ENCODE measurements at places on chromosomes 1 and 21.

DNA sequence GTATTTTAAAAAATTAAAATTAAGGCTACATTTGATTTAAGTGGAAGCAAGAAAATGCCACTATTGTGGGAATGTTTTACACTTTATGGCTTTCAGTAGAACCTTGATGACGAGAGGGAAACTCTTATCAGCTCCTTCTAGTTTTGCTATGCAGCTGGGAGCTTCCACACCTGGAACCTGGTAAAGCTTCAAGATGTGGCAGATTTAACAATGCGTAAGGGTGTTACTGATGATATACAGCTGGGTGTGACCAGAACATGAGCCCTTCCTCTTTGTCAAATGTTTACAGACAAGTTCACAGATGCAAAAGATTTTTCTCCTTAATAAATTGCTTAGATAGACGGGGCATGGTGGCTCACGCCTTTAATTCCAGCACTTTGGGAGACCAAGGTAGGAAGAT is 20.3 kb downstream of the TTC13 start:
- DNase-seq = no peak

- no peak for DNase-seq
Observed at GRCh38 chr1:230399321-230400006, 26.7 kb downstream of the PGBD5 start.

DNA sequence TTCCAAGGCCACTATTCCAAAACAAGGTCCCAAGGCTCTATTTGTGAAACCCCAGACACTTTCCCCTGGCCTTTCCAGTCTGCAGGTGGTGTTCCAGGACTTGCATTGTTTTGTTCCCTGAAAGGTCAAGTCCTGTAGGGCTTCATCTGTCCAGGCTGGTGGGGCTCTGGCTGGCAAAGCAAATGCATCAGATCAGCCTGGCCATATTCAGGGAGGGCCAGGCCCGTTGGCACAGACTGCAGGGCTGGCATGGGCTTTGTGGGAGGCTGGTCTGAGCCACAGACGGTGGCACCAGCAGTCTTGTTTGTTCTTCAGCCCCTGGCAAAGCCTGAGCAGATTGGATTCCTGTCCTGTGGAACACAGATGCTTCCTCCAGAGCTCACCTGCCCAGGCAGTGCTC is 93.0 kb downstream of the SPATA46 start:
- no peak for DNase-seq

DNA sequence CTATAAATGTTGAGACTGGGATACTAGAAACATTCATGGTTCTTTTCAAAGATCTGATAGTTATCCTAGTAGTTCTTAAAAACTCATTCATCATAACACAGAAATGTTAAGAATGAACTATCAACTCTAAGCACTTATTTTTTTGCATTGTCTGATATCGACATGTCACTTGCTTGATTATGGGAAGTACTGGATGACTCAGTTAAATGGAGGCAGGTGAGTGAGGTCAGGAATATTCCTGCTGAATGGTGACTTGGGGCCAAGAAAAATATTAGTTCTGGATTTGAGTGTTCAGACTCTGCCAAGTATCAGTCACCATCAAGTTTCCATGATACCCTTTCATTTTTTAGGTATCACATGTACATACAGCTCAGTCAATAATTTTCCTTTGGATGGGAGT is 63.6 kb downstream of the NEK7 start:
- no peak for DNase-seq

DNA sequence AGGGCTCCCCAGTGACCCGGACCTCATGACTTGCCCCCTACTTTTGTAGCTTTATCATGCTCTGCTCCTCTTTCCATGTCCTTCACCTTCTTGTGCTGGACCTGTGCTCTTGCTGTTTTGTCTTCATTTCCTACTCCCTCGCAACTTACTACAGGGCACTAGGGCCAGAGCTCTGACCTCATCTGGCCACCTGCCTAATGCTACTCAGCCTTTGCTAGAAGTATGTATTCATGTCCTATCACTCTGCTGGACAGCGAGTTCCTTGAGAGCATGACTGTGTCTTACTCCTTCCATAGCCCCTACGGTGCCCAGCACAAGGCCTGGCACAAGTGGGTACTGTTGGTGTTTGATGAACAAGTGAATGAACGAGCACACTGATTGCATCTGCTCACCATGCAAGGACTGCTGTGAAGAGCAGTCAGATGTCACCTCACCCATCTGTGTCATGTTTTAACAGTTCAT is 1.9 kb downstream of the MTFR1L start:
- no peak for DNase-seq

- no peak for DNase-seq
Observed at GRCh38 chr1:33036051-33036525, 595 bp downstream of the AK2 start.

- DNase-seq = no peak
Observed at GRCh38 chr1:54956726-54957125, 23.7 kb upstream of the TMEM61 start.

DNA sequence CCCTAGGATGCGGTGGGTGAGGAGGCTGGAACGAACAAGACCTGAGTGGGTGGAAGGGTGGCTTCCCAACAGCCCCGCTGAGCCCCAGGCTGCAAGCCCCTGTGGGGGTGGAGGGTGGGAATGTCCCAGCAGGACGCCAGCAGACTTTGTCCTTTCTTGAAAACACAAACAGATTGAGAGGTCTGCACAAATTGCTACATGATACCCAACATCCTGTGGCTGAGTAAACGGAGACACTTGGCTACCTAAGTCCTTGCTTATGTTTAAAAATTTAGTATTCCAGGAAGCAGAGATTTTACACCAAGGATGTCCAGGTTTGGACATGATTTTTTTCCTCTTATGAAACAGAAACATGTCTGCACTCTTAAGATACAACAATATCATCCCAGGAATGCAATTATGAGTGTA is 11.8 kb upstream of the F3 start:
- no peak for DNase-seq

DNA sequence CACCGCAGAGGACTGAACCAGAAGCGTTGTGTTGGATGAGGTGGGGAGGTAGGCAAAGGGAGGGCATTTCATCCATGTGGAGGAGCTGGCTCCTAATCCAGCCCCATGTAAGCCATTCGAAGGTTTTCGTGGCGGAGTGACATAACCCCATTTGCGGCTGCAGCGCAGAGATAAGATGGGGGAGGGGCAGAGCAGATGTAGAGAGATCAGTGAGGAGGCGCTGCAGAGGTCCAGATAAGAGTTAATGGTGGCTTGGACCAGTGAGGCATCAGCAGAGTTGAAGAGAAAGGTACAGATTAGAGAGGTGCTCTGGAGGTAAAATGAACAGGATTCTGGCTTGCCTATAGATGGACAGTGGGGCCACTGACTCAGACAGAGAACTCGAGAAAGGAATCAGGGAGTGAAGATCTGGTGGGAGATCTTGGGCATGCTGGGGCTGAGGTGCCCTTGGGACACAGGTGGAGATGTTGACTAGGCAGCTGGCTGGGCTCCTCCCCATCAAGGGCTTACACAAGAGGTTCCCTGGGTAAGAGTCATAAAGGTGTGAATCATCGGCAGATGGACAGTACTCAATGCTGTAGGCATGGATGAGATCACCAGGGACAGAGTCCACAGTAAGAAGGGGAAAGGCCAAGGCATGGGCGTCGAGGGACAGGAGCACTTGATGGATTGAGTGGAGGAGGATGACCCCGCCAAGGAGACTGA is 7.8 kb upstream of the PTPRF start:
- peak; percentile 91 for DNase-seq

- DNase-seq = no peak
Observed at GRCh38 chr1:168607872-168608428, 31.5 kb downstream of the XCL1 start.

GRCh38 chr1:163130225-163130856 is 61.2 kb downstream of the RGS4 start:
- no peak for DNase-seq

DNA sequence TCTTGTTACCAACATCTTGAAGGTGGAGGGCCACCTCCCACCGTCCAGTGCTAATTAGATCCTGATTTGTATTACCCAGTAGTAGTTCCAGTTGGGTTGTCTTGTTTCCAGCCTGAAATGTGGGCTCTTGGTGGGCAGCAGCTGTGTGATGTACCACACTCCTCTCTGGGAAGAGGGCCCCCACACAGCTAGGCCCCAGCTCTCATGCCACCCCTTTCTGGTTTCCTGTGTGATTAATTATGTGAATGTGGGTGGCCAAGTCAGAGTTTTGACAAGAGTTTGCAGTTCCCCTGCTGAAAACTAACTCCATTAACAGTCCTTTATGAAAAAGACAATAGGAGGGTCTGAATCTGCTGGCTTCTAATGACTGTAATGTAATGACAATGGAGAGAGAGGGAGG is 3.8 kb downstream of the HMGB4 start:
- no peak for DNase-seq

GRCh38 chr1:7374563-7375160 is 396.4 kb upstream of the VAMP3 start:
- DNase-seq = no peak

DNA sequence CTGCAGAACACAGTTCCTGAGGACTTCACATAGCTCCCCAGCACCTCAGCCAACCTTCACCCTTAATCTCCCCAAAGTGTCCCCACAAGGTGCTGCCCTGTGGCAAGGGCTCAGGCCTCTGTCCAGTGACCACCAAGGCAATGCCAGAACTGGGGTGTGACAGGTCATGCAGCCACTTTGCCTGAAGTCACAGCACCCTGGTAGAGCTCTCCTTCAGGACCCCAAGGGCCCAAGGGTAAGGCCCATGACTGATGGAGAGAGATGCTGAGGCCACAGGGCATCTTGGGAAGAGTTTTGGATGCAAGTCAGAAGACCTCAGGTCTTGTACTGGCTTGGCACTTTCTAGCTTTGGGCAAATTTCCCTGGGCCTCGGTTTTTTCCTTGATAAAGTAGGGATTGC is 783 bp upstream of the FCMR start:
- DNase-seq = no peak

DNA sequence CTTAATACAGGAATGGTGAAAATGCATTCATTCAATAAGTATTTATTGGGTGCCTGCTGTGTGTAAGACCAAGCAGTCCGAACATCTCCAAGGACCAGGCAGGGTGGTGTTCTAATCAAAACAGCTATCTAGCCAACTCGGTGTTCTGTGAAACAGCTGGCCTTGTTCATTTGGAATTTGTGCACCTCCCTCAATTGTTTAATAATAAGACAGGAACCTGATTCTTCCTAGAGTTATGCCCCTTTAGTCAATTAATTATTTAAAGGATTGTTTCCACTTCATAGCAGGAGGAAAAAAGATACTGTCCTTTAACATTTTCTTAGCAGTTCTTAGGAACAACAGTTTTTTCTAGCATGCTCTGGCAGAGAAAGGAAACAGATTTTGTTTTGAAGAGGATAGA is 30.4 kb downstream of the S100A10 start:
- DNase-seq = no peak

- no peak for DNase-seq
Observed at GRCh38 chr1:143735764-143736461, 235.9 kb downstream of the FAM72C start.

DNA sequence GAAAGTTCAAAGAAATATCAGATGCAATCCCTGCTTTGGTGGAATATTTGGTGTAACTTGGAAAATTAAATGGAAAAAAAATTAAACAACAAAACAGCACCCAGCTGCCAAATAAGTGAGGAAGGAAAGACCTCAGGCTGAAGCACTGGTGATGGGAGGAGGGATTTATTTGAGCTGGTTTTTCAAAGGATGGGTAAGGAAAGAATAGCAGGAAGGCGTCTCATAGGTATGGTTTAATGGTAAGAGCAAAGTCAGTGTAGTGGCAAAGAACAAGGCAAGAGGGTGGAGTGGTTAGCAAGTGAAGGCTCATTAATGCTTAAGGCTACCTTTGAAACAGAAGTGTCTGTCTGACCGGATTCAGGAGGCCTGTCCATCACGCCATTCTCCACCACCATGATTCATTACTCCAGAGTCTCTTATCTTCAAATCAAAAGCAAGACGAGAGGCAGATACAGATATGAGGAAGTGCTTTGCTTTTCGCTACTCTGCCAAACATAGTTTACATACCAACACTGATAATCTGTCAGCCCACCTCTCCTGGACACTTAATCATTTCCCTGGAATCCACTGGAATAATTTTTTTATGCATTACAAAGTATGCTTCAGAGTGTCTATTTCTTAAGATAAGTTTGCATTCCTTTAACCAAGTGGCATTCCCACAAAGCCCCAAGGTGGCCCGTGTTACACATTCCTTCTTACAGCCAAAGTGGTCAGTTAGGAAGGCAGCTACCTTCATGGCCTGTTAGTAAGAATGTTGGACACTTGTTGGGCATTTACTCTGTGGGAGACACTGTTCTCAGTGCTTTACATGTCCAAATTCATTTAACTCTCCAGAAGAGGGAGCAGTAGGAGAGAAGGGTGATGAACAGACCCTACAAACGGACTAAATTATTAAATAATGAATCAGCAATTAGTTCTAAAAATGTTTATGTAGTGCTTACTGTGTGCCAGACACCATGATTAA is 146.6 kb downstream of the ROR1 start:
- DNase-seq = no peak

GRCh38 chr1:210499956-210500355 is 171.3 kb downstream of the HHAT start:
- DNase-seq = peak; percentile 16

GRCh38 chr1:164637461-164638375 is 78.7 kb downstream of the PBX1 start:
- no peak for DNase-seq

DNA sequence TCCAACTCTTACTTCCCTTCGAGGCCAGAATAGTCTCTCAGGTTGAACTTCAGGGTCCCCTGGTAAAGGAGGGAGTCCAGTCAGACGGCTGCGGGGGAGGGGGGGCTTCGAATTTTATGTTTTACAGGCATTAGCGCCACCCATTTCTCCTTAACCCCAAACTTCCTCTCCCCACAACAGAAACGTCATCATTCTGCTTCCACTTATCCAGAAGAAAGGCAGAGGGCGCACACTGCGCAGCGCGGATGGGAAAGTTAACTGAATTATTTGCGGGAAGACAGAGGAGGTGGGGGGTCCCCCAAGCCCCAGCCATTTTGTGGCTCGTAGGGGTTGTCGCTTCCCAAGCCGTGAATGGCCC is 529 bp upstream of the PRMT2 start:
- DNase-seq = peak; percentile 54

DNA sequence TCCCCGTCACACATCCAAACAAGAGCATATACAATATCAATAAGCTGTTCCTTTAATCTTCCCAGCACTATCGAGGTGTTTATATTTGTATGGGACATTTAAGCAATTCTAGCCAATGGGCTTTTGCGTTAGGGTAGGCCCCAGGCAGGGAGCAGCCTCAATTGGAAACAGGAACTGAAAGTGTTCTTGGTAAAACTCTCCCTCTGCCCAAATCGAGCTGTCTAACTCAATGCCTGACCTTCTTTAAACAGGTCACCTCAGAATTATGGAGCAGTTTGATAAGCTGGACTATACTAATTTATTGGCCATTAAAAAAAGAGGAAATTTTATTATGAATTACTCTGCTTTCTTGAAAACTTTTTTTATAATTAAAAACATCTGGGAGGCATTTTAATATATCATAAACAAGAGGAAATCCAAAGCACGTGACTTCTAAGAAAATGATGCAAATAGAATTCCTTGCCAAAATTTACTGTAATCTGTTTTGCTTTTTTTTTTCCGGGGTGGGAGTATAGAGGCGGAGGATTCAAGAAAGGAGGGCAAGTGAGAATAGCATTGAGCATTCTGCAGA is 498.1 kb downstream of the LMO4 start:
- DNase-seq = no peak

GRCh38 chr1:53503433-53504217 is 44.4 kb downstream of the DMRTB1 start:
- no peak for DNase-seq

GRCh38 chr1:194813096-194813495 is 1626.7 kb upstream of the B3GALT2 start:
- DNase-seq = peak; percentile 65

GRCh38 chr1:97570691-97571090 is 350.1 kb downstream of the DPYD start:
- no peak for DNase-seq

- DNase-seq = no peak
Observed at GRCh38 chr1:201251411-201251810, 31.9 kb upstream of the PKP1 start.

Data from NCI-H510A (cell line).